ENCODE measurements at places on chromosomes 16 and 17. TPM values are rescaled to one million over a fixed set of nuclear protein-coding genes. Genes with fewer than 3 reads are reported as not detected.

DNA sequence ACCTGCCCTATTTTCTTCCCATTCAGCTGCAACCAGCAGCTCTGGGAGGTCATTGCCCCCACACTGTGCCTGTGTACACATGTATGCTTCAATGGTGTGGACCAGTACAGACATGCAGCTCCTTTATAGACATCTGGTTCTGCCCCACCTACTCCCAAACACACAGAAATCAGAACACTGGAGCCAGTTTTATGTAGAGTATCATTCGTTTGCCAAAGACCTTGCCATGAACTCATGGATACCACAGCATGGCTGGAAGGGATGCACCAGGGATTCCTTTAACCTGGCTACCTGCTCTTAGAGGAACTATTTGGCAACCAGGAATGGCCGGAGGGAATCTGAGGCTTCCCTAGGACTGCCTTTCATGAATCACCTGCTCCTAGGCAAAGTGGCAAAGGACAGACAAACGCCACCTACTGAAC, 60.4 kb downstream of the ZFHX3 start:
- DNase-seq, result no peak

TP53TG3F gene
- not detected for polyA plus RNA-seq

WFDC1 gene
- polyA plus RNA-seq, result 4.1 TPM

EPN2 gene
- polyA plus RNA-seq, result 54.7 TPM

KRT34 gene
- not detected for polyA plus RNA-seq

DNA sequence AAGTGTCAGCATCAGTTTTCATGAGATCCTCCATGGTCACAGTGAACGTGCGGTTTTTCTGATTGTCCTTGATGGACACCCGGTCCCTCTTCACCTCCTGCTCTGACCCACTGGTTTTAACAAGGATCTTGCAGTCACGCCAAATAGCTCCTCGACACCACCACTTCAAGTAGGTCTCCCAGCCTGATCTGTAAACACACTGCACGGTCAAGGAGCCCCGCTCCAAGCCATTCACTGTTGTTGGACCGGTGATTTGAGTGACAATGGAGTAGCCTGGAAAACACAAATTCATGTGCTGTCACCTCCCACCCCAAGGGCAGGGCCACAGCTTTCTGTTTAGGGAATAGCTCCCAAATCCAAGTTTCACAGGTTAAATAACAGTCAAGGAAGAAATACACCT, 8.2 kb downstream of the CD300LF start:
- no peak for DNase-seq

FOXJ1 gene
- polyA plus RNA-seq, result 18.9 TPM

SPIRE2 gene
- polyA plus RNA-seq, result 10.1 TPM

CA5A gene
- 0.15 TPM for polyA plus RNA-seq

DNA sequence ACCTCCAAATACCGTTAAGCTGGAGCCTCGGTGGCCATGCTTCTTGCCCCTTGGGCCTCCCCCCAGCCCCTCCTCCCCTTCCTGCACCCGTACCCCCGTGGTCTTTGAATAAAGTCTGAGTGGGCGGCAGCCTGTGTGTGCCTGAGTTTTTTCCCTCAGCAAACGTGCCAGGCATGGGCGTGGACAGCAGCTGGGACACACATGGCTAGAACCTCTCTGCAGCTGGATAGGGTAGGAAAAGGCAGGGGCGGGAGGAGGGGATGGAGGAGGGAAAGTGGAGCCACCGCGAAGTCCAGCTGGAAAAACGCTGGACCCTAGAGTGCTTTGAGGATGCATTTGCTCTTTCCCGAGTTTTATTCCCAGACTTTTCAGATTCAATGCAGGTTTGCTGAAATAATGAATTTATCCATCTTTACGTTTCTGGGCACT, 928 bp downstream of the HBA1 start:
- DNase-seq, result no peak

DNA sequence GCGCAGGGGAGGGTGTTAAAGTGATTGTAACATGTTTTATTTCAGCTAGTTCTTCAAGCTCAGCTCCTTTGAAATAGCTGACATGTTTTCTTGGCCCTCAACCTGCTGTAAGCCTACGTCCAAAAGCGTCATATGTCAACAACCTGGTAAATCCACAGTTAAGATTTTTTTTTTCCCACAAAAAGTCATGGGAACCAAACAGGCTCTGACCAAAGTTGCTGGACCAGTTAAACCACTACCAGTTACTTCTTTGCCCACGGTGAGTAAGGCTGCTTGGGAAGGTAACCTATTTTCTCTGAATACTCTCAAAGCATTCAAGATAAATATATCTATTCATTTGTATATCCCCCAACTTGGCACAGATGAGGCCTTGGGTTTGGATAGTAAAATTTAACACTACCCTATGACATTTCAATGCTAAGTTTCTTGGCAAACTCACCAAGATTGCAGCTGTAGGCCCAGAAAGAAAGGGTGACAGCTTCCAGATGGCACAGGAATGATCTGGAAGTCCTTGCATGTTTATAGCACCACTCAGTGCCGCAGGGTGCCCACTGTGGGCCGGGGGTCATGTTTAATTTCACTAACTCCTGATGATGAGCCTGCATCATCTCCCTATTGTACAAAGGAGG, 166.2 kb downstream of the XYLT1 start:
- no peak for DNase-seq

DRC3 gene
- polyA plus RNA-seq, result 24.6 TPM

FLYWCH1 gene
- polyA plus RNA-seq, result 14.9 TPM
